Germinal center (tissue), 1 donor: ENCODE measurements at places on chromosomes 13 and 19.
A peak's percentile ranks its signal among the peaks of the same experiment; 100 is the strongest.

- peak; percentile 21 for DNase-seq
Observed at GRCh38 chr13:44989941-44990340, 603 bp downstream of the GPALPP1 start.

GRCh38 chr19:41868120-41868988 lies 8.3 kb downstream of the RPS19 start:
- no peak for DNase-seq

- no peak for DNase-seq
Observed at GRCh38 chr13:72696579-72696978, 30.9 kb downstream of the MZT1 start.

DNA sequence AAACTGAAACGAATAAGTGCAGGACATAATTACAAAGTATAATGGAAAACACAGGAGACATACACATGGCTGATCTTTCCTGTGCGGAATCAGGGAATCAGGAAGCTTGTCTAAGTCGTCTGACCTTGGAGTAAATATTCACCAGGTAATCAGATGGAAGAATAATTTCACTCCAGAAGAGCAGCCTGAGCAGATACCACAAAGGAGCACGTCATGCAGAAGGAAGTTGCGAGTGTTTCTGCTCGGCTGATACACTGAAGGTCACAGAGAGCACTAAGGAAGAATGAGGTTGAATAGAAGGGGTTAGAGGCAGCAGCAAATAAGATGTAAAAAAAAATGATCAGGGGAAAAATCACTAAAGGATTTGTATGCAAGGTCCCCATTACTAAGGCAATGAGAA lies 122.3 kb upstream of the GPC6 start:
- DNase-seq, result no peak

DNA sequence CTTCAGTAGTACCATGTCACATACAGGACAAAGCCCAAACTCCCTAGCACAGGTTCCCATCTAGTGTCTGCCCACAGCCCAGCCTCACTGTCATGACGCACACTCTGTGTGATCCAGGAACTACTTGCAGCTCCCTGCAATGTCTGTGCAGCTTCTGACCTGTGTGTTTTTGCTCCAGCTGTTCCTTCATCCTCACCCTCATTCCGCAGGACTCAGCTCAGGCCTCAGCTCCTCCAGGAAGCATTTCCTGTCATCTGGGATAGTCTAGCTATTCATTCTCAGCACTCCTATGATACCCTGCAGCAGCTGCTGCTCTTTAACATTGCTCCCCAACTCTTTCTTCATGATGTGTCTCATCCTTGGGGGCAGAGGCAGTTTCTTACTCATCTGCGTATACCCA lies 56.1 kb downstream of the ENOX1 start:
- DNase-seq, result no peak

GRCh38 chr19:37220383-37220782 lies 2.4 kb downstream of the ZNF383 start:
- DNase-seq, result no peak

DNA sequence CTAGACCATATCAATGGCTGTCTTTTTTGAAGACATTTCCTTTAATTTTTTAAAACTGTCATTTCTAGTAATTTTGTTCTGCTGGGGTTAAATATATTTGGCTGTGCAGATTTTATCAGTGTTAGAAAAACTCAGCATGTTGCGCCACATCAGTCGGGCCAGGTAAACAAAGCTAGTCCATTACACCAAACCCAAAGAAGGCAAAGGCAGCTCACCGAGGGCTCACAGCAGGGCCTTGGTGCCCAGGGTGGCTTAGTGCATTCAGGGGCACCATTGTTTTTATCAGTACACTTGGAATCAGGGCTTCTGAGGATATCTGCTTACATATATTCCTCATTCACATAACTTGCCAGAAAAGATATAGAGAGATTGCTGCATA lies 22.2 kb downstream of the SPATA13 start:
- DNase-seq, result no peak

GRCh38 chr13:36736119-36736726 lies 62.4 kb downstream of the SERTM1 start:
- peak; percentile 18 for DNase-seq

- no peak for DNase-seq
Observed at GRCh38 chr19:46191356-46191755, 38.2 kb upstream of the IGFL1 start.

GRCh38 chr19:3178377-3178972 lies at the start of gene S1PR4:
S1PR4 (plus strand) TSS chr19:3178769; CDS start chr19:3178793, 24 bp downstream.
- peak; percentile 83 for DNase-seq

GRCh38 chr19:14700711-14701375 lies 11.0 kb downstream of the ZNF333 start:
- DNase-seq, result no peak

DNA sequence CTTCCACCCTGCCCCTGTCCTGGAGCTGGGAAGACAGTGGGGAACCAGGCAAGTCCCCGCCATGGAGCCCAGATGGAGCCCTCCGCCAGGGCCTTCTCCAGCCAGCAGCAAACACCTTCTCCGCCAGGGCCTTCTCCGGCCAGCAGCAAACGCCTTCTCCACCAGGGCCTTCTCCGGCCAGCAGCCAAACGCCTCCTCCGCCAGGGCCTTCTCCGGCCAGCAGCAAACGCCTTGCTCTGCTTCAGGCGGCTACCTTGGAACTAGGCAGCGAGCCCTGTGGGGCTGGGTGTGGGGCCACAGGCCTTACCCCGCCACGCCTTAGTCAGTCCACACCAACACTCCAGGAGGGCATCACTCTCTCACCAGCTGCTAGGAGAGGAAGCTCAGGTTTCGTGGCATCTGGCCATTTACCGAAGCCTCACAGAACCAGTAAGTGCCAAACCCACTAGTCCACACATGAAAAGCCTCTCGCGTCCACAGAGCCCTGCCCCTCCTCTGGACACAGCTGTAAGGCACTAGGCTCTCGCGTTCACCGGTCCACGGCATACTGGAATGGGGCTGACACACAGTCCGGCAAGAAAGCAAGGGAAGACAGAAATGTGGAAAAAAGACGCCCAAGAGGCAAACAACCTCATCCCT lies 41.0 kb downstream of the MLLT1 start:
- DNase-seq, result no peak

GRCh38 chr13:109971456-109972090 lies 185.2 kb upstream of the IRS2 start:
- DNase-seq, result no peak

- no peak for DNase-seq
Observed at GRCh38 chr19:40802300-40803169, 3.5 kb downstream of the EGLN2 start.

DNA sequence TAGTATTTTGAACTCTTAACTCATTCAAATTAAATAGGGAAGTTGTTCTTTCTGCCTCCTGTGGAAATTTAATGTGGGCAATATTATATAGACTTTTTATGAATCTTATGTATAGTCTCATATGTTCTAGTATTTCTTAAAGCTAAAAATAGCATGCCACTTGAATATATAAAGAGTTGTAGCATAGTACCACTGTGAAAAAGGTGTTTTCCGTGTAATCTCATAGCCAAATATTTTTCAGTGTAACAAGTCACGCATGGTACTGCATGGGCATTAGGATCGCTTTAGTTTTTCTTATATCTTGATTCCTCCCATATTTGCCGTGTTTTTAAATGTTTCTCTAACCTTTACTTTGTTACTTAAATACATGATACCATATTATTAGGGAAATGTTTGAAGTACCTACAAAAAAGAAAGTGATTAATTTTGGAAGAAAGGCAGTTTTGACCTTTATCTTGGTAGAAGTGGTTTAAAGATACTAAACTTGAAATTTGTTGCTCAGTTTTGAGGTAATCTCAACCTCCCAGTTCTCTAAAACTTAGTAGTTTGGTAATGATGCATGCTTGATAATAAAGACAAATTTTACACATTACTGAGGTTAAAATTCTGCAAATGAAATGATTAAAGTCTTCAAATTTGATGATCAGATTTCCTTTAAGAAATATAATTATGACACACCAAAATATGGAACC lies 81.2 kb downstream of the PAN3 start:
- no peak for DNase-seq

DNA sequence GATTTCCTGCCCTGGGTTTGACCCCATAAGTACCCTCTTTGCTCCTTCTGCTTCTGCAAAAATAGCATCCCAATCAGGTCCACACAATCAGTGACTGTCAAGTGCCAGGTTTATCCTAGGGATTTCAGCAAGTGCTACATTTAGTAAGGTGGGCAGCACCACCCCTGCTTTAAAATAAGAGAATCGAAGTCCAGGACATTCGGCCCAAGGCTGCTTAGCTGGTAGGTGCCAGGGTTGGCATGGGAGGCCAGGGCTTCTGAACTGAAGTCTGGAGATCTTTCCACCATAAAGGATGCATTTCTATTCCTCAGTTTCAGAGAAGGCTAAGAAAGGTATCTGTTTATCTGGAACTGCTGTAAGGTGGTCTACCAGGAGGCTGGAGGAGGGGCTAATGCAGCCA lies 408.3 kb downstream of the ZNF536 start:
- no peak for DNase-seq

GRCh38 chr13:33722216-33722915 lies 95.6 kb upstream of the RFC3 start:
- no peak for DNase-seq

DNA sequence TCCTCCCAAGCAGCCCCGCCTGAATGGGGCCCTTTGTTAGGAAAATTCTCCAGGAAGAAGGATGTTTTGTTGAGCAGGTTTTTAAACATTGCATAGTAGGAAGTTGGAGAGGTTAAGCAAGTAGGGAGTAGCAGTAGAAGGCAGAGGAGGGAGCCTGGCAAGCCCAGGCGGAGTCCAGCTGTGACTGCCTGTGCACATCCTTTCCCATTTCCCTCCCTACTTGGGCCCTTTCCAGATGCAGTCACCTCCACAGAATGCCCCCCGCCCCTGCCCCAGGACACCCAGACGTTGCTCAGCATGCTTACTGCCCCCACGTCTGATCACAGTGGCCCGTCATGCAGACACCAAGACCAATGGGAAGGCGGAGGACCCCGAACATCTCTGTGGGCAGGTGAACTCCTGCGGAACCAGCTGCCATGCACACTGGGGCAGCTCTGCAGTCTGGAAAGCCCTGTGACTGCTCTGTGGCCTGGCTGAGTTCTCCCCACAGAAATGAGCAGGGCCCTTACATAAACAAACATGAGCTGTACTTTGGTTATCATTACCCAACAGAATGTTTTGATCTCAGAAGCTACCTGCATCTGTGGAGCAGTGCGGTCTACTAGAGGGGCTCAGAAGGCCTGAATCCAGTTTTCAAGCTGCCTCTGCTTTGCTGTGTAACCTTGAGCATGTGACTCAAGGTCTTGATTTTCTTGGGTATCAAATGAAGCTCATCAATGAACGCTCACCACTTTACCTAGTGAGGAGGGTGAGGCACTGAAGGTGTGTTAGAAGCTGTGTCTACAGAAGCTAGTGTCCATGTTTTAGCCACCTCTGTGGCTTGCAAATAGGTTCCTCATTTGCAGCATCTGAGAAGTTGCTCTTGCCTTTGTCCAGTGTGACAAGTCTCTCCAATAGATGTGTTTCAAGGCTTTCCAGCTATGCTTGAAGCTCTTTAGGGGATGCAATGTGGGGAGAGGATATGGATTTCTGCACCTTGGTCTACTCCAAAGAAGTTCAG lies 84.2 kb downstream of the TNFRSF19 start:
- no peak for DNase-seq

DNA sequence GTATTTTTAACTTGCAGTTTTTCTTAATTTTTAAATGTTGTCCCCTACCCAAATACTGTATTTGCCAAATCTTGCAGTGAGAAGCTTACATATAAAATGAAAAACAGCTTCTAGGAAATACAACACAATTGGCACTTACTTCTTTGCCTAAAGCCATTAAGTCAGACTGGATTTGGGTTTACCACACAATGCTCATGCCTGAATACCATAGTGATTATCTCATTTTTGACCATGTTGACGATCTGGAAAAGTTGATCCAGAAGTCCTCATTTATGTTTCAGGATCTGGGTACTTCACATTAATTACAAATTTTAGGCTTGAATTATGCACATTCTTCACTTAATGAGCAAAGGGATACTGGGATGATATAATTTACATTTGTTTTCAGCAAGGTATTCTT lies 2.4 kb downstream of the RNF6 start:
- no peak for DNase-seq

- DNase-seq, result no peak
Observed at GRCh38 chr13:48853728-48854102, 122.0 kb upstream of the FNDC3A start.

- DNase-seq, result no peak
Observed at GRCh38 chr13:48625413-48626076, 28.2 kb upstream of the CYSLTR2 start.

GRCh38 chr13:100438059-100438788 lies 150.4 kb downstream of the GGACT start:
- DNase-seq, result no peak

GRCh38 chr19:47228937-47229675 lies 1.9 kb downstream of the BBC3 start:
- no peak for DNase-seq

GRCh38 chr13:66378894-66379293 lies 851.2 kb downstream of the PCDH9 start:
- no peak for DNase-seq

DNA sequence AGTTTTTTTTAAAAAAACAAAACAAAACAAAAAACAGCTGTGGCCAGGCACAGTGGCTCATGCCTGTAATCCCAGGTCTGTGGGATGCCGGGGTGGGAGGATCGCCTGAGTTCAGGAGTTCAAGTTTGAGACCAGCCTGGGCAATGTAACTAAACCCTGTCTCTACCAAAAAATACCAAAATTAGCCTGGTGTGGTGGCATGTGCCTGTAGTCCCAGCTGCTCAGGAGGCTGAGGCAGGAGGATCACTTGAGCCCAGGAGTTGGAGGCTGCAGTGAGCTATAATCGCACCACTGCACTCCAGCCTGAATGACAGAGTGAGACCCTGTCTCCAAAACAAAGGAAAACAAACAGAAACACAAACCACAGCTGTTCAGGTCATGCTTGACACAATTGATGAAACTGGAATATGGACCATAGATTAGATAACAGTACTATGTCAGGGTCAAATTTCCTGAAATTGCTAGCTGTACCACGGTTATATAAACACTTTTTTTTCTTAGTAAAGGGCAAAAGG lies 6.9 kb upstream of the ANGPTL4 start:
- DNase-seq, result no peak

DNA sequence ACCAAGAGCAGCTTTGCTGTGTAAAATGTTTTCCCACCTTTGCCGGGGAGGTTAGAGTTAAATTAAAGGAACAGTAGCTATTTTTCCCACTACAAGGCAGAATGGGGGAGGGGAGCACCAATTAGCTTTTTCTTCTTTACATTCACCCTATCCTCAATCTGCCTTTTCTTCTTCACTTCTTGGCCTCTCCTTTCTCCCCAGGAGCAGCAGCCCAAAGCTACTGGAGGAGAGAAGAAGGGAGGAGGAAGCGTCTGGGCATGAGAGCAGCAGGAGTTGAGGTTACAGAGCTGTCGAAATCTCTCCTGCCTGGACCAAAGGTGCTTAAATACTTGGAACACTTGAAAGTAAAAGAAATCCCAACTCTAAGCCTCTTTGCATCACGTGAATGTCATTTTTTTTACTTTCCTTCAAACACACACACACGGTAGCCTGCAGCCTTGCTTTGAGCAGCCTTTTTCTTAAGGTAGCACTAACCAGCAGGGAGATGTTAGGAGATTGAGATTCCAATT lies 39.0 kb upstream of the WASF3 start:
- DNase-seq, result no peak
